GM03348 (cell line): ENCODE measurements at places on chromosomes 4 and X.

DNA sequence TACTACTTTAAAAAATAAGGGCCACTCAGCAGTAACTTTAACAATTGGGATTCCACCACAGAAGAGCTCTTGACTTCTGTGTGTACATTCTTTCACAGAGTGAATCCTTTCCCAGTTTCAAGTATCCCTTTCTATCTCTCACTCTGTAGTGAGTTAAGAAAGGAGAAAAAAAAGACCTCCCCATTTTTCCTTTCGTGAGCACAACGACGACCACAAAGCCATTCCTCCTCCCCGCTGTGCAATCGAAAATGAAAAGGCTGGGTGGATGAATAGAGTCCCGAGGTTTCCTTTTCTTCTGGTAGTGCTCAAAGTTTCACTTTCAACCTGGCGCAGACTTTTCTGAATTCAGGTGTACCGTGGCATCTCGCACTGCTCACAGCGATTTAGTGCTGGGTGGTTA is 58.0 kb downstream of the TAB3 start:
- DNase-seq = no peak

GRCh38 chrX:153612413-153612812 is 13.5 kb upstream of the CCNQ start:
- DNase-seq = no peak

DNA sequence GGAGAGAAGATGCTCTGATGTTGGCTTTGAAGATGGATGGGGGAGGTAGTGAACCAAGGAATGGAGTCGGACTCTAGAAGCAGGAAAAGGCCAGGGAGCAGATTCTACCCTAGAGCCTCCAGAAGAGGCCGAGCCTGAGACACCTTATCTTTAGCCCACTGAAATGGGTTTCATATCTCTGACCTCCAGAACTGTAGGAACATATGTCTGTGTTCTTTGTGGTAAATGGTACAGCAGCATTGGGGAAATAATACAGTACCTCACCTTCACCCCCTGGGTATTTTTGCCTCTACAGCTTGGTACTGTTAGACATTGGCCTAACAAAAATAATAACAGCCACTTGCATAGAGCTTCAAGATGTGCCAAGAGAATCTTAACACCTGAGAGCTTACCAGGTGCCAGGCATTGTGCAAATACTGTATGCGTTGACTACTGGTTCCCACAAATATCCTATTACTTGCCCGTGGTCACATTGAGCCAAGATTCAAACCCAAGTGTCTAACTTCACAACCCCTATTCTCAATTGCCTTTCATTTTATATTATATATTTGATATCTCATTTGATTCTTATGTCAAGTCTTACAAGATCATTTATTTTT is 57.0 kb upstream of the PGM2 start:
- no peak for DNase-seq

DNA sequence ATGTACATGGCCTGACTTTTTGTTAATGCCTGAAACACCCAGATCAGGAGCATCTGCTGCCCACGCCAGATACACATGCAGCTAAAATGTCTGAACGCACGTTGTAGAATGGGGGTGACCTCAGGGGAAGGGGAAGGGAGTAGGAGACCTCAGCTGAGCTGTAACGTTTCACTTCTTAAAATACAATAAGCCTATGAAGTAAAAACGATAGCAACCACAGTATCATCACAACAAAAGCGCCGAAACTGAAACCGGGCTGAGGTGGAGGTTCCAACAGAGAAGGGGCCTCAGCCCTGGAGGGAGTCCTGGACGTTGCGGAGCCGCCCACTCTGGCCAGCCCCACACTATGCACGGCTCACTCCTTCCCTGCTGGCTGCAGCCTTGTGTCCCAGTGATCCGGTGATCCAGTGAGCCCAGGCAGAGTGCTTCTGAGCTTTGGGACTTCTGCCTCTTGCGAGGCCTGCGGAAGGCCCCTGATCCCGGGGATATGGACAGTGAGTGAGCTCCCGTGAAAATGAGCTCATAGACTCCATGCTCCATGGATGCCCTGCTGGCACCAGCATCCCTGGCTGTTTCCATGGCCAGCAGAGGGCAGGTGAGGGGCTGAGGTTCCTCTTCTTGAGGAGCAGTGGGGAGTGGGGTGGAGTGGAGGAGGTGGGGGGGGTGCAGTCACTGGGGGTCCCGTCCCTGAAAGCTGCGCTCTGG is 52.0 kb downstream of the HMX1 start:
- DNase-seq = no peak

DNA sequence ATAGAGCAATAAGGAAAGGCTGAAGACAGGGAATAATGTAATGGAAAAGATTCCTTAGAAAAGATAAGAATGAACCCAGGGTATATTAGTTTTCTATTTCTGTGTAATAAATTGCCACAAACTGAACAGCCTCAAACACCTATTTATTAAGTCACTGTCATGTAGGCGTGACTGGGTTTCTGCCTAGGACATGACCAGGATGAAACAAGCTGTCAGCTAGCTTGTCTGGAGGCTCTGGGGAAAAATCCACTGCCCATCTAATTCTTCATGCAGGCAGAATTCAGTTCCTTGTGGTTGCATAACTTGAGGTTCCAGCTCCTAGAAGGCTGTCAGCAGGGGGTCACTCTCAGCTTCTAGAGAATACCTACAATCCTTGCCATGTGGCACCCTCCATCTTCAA is 277.7 kb downstream of the TMA16 start:
- DNase-seq = no peak

DNA sequence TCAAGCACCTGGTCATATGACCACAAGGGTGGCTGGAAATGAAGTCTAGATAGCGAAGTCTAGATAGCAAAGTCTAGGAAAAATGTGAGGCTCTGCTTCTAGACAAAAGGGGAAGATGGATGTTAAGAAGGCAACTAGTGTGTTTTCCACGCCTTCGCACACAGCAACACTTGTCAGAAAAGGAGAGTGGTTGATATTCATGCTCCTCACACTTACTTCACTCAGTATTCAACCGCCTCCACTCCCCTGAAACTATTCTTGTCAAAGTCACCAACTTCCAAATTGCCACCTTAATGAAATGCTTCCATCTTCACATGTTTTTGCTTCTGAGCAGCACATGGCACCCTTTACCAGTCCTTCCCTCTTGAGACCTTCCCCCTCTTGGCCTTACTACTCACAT is 27.7 kb upstream of the DCLK2 start:
- DNase-seq = no peak

DNA sequence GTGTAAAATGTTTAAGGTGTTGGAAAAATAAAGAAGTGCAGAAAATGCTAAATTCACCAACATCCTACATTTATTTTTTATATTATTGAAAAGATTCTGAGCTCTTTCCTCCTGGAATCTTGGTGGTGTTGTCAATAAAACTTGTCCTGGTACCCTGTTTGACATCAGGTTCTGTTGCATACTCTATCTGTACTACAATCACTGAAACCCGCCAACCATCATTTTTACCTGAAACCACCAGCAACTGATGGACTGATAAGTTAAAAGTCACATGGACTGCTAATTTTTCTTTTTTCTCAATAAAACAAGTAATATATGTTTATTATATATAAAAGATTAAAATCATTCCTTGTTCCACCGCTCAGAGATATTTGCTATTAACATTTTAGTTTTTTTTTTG is 23.4 kb downstream of the STAP1 start:
- no peak for DNase-seq

- DNase-seq = no peak
These were observed 2.2 kb downstream of the EMD start for GRCh38 chrX:154381271-154381670.
